ENCODE measurements at places on chromosomes 4 and X.

DNA sequence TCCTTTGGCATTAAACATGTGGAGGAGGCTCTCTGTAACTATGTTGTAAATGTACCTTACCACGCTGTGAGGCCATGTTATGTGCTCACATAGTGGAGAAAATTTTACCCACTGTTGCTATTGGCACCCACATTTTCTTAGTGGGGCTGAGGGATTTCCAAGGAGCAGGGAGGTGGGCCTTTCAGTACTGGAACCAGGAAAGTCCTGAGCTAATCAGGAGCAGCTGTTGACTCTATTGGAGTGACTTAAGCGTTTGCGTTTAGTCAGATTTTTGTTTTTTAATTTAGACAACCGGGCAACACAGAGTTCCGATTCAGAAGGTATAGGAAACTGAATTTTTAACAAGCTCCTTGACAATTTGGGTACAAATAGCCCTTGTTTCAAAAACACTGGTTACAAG is 30.7 kb upstream of the WDR17 start:
- H3K4me3 ChIP-seq: no peak overlapping the region
- no peaks in the 10 kb centered on the region for H3K36me3 ChIP-seq
- H3K27ac ChIP-seq: no peak overlapping the region
- H3K27me3 ChIP-seq: no peaks in the 10 kb centered on the region
- no peaks in the 10 kb centered on the region for H3K4me1 ChIP-seq

DNA sequence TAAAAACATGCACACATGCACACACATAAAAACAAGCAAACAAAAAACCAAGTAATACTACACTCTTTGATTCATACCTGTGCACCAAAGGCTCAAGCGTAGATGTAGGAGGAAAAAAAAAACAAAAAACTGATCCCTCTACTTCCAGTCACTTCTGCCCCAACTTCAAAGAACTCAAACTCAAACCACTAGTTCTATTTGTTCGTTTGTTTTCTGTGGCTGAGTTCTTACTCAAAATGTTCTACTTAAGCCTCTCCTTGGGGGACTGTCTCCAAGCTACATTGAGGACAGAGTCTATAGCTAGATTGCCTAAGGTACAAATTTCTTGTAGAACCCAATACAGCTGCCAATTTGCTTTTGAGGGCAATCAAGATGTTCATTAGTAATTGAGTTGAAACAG is 171.0 kb upstream of the ATOH1 start:
- no peaks in the 10 kb centered on the region for H3K36me3 ChIP-seq
- H3K4me3 ChIP-seq: no peak overlapping the region
- DNase-seq: no peak
- H3K4me1 ChIP-seq: no peaks in the 10 kb centered on the region
- H3K27ac ChIP-seq: no peak overlapping the region

DNA sequence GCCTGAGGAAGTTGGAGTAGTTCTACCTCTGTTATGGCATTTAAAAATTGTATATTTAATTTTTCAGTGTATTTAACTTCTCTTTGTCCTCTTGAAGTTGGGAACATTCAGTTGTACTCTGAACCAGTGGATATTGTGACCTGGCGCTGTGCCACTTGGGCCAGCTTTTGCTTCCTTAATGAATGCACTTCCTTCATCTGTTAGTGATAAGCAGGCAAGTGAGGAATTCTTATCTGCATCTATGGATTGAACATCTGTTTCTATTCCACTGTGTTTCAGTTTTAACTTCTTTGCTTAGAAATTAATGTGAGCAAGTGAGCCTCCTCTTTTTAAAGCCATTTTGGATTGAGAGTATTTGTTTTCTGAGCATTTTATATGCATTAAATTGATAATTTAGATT is 128.3 kb downstream of the UCHL1 start:
- peaks cover 3% of the 10 kb centered on the region for H3K4me1 ChIP-seq
- no peak overlapping the region for H3K4me3 ChIP-seq
- H3K27me3 ChIP-seq: no peaks in the 10 kb centered on the region
- peak; percentile 71 for DNase-seq

GRCh38 chr4:3257103-3257555 is 8.2 kb downstream of the MSANTD1 start:
- H3K36me3 ChIP-seq: no peaks in the 10 kb centered on the region
- DNase-seq: no peak
- no peaks in the 10 kb centered on the region for H3K27me3 ChIP-seq
- no peak overlapping the region for H3K4me3 ChIP-seq
- no peak overlapping the region for H3K27ac ChIP-seq

- DNase-seq: no peak
- no peak overlapping the region for H3K4me3 ChIP-seq
- no peaks in the 10 kb centered on the region for H3K4me1 ChIP-seq
- H3K27ac ChIP-seq: no peak overlapping the region
- no peaks in the 10 kb centered on the region for H3K36me3 ChIP-seq
Measured at GRCh38 chr4:145213245-145213644, 32.9 kb upstream of the OTUD4 start.

GRCh38 chr4:18749391-18749790 is 727.8 kb upstream of the LCORL start:
- H3K27me3 ChIP-seq: no peaks in the 10 kb centered on the region
- H3K27ac ChIP-seq: no peak overlapping the region
- H3K36me3 ChIP-seq: no peaks in the 10 kb centered on the region
- no peak overlapping the region for H3K4me3 ChIP-seq
- DNase-seq: no peak

GRCh38 chr4:75849461-75849860 is 52.8 kb downstream of the PPEF2 start:
- no peak overlapping the region for H3K4me3 ChIP-seq
- no peak for DNase-seq
- H3K4me1 ChIP-seq: peaks cover 7% of the 10 kb centered on the region

GRCh38 chr4:15771216-15772058 is 6.7 kb upstream of the CD38 start:
- no peaks in the 10 kb centered on the region for H3K4me1 ChIP-seq
- DNase-seq: no peak
- H3K4me3 ChIP-seq: no peak overlapping the region
- H3K36me3 ChIP-seq: no peaks in the 10 kb centered on the region
- no peaks in the 10 kb centered on the region for H3K27me3 ChIP-seq

GRCh38 chr4:128558896-128559679 is 250.4 kb upstream of the JADE1 start:
- H3K4me1 ChIP-seq: peaks cover 25% of the 10 kb centered on the region
- H3K27ac ChIP-seq: no peak overlapping the region
- no peak for DNase-seq
- no peaks in the 10 kb centered on the region for H3K36me3 ChIP-seq
- no peak overlapping the region for H3K4me3 ChIP-seq
- H3K27me3 ChIP-seq: no peaks in the 10 kb centered on the region

- H3K27ac ChIP-seq: peak overlapping the region; percentile 72
- no peak overlapping the region for H3K4me3 ChIP-seq
- H3K27me3 ChIP-seq: no peaks in the 10 kb centered on the region
- no peak for DNase-seq
Measured at GRCh38 chr4:2411786-2412510, 6.5 kb downstream of the ZFYVE28 start.

DNA sequence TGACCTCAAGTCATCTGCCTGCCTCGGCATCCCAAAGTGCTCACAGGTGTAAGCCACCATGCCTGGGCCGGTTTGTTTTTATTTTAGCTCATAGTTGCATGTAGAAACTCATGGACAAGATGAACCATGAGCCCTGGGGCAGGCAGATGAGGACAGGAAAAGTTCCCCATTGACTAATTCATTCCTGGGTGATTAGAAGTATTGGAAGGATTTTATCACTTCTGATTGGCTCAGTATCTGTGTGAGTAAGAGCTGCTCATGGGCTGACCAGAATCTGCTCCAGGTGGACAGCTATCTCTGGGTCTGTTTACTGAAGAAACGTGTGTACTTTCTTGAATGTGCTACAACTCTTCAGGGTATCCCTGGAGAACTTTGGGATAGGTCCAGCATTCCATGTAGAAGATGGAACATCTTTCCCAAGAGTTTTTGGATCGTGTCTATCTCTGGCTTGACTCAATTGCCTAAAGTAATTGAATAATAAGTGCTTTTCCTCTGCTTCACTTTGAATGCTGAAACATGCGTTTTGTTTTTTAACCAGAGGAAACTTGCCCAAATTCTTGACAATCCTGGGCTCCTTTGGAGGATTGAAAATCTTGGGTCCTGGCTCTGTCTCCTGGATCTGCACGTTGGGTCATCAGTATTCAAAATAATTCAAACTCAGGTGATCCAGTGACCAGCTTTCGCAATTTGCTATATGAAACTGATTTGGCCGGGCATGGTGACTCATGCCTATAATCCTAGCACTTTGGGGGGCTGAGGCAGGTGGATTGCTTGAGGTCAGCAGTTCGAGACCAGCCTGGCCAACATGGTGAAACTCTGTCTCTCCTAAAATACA is 88.6 kb upstream of the DHRSX start:
- H3K4me3 ChIP-seq: no peak overlapping the region
- H3K36me3 ChIP-seq: no peaks in the 10 kb centered on the region
- peaks cover 3% of the 10 kb centered on the region for H3K4me1 ChIP-seq
- DNase-seq: no peak
- no peaks in the 10 kb centered on the region for H3K27me3 ChIP-seq
- no peak overlapping the region for H3K27ac ChIP-seq

GRCh38 chr4:126414741-126415140 is 1100.0 kb downstream of the FAT4 start:
- H3K36me3 ChIP-seq: no peaks in the 10 kb centered on the region
- H3K4me1 ChIP-seq: no peaks in the 10 kb centered on the region
- no peak for DNase-seq
- no peaks in the 10 kb centered on the region for H3K27me3 ChIP-seq

- H3K4me1 ChIP-seq: no peaks in the 10 kb centered on the region
- H3K36me3 ChIP-seq: no peaks in the 10 kb centered on the region
- no peak overlapping the region for H3K27ac ChIP-seq
- H3K4me3 ChIP-seq: no peak overlapping the region
Measured at GRCh38 chr4:18202486-18202885, 180.9 kb upstream of the LCORL start.

GRCh38 chr4:96603641-96604040 is 763.7 kb downstream of the PDHA2 start:
- H3K4me3 ChIP-seq: no peak overlapping the region
- no peak overlapping the region for H3K27ac ChIP-seq
- H3K27me3 ChIP-seq: no peaks in the 10 kb centered on the region
- H3K4me1 ChIP-seq: peaks cover 12% of the 10 kb centered on the region
- H3K36me3 ChIP-seq: no peaks in the 10 kb centered on the region
- no peak for DNase-seq

DNA sequence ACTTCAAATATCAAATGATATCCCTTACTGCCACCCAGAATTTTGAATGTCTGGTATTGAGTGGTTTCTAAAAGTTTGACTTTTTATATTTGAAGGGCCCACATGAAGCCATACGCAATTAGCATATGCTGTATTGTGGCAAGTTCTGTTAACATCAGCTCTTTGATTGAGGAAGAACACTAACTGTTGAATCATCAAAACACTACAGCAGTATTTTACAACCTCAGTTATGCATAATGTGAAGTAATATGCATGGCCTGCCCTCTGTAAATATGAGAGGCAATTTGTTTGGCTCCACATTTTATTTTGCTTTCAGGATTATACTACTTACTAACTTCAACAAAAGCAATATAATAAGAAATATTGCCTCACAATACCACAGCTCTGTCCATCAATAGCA is 62.2 kb upstream of the DMD start:
- no peaks in the 10 kb centered on the region for H3K27me3 ChIP-seq
- no peaks in the 10 kb centered on the region for H3K36me3 ChIP-seq
- no peak overlapping the region for H3K27ac ChIP-seq
- no peaks in the 10 kb centered on the region for H3K4me1 ChIP-seq
- DNase-seq: no peak

DNA sequence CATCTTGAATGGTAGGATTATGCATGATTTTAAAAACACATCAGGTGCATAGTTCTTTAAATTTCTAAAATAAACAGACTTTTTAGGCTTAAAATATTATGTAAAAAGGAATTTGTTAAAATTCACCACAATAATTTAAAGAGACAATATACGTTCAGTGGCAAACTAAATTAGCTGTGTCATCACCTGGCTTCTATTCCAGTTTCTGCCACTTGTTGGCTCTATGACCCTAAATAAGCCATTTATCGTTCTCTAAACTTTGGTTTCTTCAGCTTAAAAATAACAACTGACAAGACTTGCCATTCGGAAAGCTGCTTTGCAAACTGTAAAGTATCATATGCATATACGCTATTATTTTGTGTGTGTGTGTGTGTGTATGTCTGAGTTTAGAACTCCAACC is 141.3 kb downstream of the MGST2 start:
- no peak overlapping the region for H3K4me3 ChIP-seq
- H3K27me3 ChIP-seq: no peaks in the 10 kb centered on the region
- DNase-seq: no peak
- H3K36me3 ChIP-seq: no peaks in the 10 kb centered on the region
- H3K27ac ChIP-seq: no peak overlapping the region
- H3K4me1 ChIP-seq: peaks cover 12% of the 10 kb centered on the region

- peaks cover 9% of the 10 kb centered on the region for H3K4me1 ChIP-seq
- H3K36me3 ChIP-seq: no peaks in the 10 kb centered on the region
- no peak overlapping the region for H3K27ac ChIP-seq
- no peak for DNase-seq
Measured at GRCh38 chr4:58514299-58514698, 1404.1 kb upstream of the IGFBP7 start.

DNA sequence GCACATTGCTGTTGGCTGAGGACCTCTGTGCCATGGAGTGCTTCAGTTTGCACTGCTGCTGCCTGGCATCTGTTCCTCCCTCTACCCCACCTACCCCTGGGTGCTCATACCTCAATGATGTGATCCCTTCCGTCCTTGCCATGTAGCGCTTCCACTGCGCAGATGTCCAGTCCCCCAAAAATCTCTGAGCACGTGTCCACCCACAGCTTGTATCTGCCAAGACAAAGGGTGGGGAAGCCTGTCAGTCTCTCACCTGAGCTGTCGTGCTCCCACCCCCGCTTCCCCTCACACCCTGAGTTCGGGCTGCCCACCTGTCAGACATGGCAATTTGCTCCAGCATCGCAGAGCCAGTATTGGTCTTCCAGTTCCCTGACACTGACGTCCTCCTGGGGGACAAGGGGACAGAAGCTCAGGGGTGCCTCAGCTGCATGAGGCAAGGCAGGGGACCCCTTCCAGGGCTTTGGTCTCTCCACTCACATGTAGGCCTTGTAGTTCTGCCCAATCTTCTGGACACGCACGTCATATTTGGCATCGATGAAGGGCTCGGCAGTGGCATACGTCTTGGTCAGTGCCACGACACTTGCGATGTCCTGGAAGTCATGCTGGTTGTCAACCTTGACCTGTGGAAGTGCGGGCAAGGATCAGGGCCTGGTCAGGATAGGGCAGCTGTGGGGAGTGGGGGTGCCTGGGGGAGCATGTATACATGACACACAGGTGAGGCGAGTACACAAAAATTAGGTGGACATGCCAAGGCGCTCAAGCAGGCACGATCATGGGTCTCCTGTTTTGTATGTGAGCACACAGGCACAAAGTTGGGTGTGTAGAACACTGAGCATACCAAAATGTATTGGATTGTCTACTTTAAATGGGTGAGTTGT is 6.0 kb upstream of the TIMP1 start:
- H3K4me1 ChIP-seq: peaks cover 18% of the 10 kb centered on the region
- no peaks in the 10 kb centered on the region for H3K36me3 ChIP-seq
- no peaks in the 10 kb centered on the region for H3K27me3 ChIP-seq
- no peak overlapping the region for H3K4me3 ChIP-seq
- DNase-seq: no peak
- H3K27ac ChIP-seq: no peak overlapping the region

- no peaks in the 10 kb centered on the region for H3K27me3 ChIP-seq
- H3K36me3 ChIP-seq: no peaks in the 10 kb centered on the region
- H3K4me1 ChIP-seq: peaks cover 6% of the 10 kb centered on the region
- no peak within 1 kb of the TSS for H3K4me3 ChIP-seq
Measured at GRCh38 chr4:118034053-118034785, at the start of gene NDST3. TSS of gene NDST3 (plus strand) at chr4:118034486. CDS start at chr4:118053911, 19,425 bp downstream.
